Right renal cortex interstitium (tissue), 3 donors: ENCODE measurements at places on chromosomes 1 and 21.

DNA sequence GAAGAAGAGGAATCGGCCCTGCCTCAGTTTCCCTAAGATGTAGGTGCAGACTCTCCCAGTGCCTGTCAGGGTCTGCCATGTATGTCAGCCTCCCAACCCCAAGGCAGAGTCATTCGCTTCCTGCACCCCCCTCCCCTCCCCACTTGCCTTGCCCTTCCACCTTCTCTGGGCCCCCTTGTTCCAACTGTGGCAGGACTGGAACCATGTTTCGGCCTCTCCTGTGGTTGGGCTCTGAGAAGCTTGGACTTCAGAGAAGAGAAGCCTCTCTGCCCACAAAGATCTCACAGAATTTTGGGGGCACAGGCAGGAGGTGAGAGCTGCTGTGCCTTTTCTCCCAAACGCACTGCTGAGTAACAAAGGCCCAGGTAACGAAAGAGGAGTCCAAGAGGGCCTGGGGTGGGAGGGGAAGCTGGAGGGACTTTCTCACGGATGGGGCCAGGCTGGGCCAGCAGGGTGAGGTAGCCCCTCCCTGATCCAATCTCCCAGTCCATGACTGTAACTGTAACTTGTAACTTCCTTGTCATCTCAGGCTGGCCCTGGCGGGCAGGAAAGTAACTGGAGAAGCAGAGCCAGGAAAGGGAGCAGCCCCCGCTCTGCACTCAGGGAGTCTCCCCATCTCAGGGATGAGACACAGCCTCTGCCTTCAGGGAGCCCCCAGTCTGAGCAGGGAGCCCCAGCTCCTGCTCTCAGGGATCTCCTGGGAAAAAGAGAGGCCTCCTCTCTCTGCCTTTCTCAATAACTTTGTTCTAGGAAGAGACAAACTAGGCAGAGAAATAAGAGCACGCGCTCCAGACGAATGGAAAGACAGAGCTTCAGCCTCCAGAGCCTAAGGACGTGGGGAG lies 11.3 kb downstream of the CRABP2 start:
- no peak for DNase-seq

- no peak for DNase-seq
Observed at GRCh38 chr1:108046026-108046425, 81.0 kb upstream of the VAV3 start.

DNA sequence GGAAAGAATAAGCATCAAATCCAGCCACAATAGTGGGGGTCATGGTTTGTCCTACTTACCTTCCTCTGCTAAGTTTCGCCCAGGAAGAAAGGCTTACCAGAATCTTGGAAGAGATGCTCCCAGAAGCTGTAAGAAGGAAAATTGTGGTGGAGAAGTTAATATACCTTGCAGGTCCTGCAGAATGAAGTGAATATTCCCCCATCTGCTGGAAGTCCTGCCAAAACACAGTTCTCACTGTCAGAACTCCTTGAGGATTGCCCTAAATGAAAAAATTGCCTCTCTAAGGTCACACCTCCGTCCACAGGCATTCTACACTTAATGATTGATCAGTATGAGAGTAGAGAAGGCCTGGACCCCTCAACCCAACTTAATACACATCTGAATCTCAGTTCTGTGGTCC lies 78.4 kb upstream of the RGS21 start:
- DNase-seq, result no peak

DNA sequence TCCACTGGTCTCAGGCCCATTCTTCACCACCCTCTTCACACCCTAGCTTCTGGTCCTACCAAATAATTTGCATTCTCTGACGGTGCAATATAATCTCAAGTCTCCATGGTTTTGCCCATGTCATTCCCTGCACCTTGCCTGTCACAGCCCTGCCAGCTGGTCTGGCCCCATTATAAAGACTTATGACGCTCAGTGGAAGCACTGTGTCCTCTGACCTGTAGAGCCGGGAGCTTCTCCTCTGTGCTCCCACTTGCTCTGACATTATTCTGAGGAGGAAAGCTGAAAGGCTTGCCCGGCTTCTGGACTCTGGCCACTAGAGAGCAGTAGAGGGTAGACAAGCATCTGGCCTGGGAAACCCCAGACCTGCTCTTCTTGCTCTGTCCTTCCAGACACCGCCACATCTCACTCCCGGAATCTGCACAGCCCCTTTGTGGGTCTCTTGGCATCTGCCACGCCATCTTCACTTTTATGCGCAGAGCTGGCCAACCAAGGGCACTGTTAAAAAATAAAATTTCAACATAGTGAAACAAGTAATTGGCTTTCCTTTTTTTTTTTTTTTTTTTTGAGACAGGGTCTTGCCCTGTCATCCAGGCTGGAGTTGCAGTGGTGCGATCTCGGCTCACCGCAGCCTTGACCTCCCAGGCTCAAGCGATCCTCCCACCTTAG lies 44.4 kb downstream of the NENF start:
- DNase-seq, result peak; percentile 75

- no peak for DNase-seq
Observed at GRCh38 chr1:231613419-231614349, 12.9 kb upstream of the DISC1 start.

DNA sequence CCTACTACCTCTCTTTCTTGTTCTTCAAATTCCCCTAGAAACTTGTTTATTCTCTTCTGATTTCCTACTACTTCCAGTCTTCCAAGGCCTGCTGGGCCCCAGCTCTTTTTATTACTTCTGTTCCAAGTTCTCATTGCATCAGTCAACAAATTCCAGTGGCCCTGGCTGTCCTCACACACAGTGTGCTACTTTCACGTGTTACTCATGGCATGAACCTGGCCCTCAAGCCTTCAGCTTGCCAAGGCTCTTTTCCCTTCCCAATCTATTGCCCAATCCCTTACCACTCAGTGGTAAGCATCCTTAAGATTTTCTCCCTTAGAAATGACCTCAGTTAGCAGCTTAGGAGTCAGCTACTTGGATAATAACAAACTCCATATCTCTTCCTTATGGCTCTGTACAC lies 613.5 kb downstream of the LMO4 start:
- DNase-seq, result no peak

DNA sequence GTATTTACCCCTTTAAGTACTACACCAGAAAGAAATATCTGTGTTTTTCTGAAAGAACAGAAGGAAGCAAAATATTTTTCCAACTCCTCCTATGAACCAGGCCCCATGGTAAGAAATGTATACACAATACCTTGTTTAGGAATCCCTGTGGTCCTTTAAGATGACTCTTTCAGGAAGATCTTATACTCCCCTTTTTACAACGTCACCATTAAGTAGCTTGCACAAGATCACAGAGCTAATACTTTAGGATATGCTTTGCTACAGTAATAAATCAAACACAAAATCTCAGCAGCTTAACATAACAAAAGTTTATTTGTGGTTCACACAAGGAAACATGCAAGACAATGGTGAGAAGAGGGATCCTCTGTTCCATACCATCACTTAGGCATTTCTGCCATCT lies 8.8 kb upstream of the LAMB3 start:
- DNase-seq, result no peak

GRCh38 chr1:115977499-115978258 lies 1.4 kb downstream of the SLC22A15 start:
- DNase-seq, result no peak
